ENCODE measurements at places on chromosomes 1 and 21. TPM values are rescaled to one million over a fixed set of nuclear protein-coding genes. Genes with fewer than 3 reads are reported as not detected.

The KRTAP13-3 gene
- not detected for total RNA-seq

The TDRD5 gene
- not detected for total RNA-seq

DNA sequence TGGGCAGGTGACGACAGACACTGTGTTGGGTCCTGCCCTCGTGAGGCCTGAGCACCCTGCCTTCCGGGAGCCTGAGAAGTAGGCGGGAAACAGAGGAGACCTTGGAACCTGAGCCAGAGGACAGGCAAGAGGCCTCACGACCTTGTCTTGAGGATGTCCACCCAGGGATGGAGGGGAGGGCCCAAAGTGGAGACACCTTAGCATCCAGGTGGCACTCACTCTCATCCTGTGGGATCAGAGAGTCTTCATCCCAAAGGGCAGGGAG, 347.2 kb downstream of the NPHP4 start:
- H3K4me3 ChIP-seq: no peak overlapping the region
- H3K27me3 ChIP-seq: peaks cover 10% of the 10 kb centered on the region
- H3K27ac ChIP-seq: no peak overlapping the region
- H3K36me3 ChIP-seq: peaks cover 16% of the 10 kb centered on the region
- no peaks in the 10 kb centered on the region for H3K4me1 ChIP-seq

- no peak overlapping the region for H3K4me3 ChIP-seq
- H3K4me1 ChIP-seq: no peaks in the 10 kb centered on the region
- H3K27ac ChIP-seq: no peak overlapping the region
- H3K36me3 ChIP-seq: no peaks in the 10 kb centered on the region
Measured at GRCh38 chr1:159014851-159015250, 5.1 kb downstream of the IFI16 start.

DNA sequence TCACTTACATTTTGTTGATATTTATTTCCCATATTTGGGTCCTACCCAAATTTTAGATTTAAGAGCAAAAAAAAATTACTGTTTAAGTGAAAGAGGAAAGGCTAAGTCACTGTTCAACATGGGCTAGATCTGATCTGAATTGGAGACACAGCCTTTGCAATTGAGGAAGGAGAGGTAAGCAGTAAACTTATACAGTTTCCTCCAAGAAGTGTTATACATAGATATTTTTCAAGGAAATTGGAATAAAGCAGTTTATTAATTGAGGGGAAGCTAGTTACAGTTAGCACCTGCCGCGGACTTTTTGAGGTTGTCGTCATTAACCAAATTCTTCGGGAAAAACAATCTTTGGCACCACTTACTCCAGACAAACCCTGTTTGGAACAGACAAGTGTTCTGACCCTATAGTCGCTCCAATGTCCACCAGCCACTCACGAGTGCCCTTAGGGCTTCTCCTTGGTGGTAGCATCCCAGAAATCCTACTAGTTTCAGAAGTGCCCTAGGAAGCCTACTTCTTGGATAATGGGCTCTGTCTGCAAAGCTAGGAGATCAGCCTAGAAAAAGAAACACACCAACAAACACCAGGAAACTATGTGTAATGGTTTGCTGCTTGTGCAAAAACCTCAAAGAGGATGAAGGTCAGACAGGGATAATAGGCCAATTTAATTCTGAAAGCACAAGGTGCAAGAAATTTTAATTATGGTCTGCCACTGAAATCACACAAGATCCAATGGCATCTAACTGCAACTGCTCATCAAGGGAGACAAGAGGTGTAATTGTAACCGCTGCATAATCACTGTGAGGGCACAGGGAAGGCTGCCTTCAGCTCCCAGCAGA, 2.5 kb downstream of the WLS start:
- H3K27ac ChIP-seq: no peak overlapping the region
- peaks cover 6% of the 10 kb centered on the region for H3K4me1 ChIP-seq
- H3K36me3 ChIP-seq: no peaks in the 10 kb centered on the region

All from glutamatergic neuron (in vitro differentiated cells).